ENCODE measurements at places on chromosomes 1 and 21. TPM values are rescaled to one million over a fixed set of nuclear protein-coding genes. Genes with fewer than 3 reads are reported as not detected.

TXNIP gene
- polyA plus RNA-seq: 214 TPM

GRCh38 chr1:54474310-54475251, 68.4 kb upstream of the SSBP3 start:
- peak; percentile 73 for DNase-seq

MAP3K7CL gene
- polyA plus RNA-seq: 45.2 TPM

DNA sequence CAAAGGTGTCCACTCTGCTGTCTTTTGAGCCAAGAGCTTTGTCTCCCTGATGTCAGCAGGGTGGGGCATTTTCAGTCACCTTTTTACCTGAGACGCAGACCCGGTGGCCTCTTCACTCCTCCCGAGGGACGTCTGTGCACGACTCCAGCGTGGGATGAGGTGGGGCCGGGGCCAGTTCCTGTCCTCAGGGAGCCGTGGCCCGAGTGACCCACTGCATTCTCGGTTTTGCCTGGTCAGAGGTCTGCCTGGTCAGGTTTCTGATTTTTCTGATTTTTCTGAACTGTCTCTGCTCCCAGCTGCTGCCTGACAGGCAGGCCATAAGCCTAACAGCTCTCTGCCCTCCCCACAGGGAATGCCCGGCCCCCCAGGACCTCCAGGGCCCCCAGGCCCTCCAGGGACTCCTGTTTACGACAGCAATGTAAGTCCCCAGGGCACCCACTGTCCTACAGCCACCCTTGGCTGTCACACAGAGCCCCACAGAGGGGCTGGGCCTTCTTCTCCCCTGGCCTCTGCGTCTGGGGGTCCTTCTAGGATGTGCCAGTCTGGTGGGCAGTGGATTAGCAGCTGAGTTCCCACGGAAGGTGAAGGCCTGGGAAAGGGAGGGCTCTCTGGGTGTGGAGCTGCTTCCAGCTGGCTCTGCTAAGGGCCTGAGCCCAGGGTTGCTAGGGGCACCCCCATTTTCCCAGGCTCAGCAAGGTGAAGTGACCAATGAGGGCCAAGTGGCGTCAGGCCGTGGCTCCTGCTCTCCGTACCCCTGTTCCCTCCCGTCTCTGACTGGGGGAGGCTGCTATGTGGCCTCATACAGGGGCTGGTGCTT, 45.9 kb downstream of the SLC19A1 start:
- no peak for DNase-seq

DNA sequence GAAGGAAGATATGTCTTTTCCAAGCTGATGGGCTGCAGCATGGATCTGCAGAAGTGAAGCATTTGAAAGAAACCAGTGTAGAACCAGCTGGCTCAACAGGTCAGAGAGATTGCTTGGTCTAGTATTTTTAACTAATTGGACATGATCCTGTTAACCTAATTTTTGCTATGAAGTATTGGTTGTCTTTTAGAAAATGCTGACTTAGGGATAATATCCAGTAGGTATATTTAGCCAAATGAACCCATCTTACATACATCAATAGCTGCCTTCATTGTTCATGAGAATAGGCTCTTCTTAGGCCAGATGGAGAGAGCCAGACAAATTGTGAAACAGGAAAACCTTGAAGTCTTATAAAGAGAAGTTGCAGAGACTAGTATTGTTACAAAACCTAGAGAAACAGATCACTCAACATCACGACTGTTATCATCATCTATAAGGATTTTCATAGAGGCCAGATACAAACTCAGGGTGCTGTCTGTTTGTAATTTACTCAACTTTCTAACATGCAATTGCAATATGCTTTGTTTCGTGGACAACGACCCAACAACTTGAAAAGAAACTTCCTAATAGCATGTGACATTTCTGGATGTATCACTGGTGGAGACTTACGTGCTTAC, 148.2 kb downstream of the DISC1 start:
- DNase-seq: no peak

DNA sequence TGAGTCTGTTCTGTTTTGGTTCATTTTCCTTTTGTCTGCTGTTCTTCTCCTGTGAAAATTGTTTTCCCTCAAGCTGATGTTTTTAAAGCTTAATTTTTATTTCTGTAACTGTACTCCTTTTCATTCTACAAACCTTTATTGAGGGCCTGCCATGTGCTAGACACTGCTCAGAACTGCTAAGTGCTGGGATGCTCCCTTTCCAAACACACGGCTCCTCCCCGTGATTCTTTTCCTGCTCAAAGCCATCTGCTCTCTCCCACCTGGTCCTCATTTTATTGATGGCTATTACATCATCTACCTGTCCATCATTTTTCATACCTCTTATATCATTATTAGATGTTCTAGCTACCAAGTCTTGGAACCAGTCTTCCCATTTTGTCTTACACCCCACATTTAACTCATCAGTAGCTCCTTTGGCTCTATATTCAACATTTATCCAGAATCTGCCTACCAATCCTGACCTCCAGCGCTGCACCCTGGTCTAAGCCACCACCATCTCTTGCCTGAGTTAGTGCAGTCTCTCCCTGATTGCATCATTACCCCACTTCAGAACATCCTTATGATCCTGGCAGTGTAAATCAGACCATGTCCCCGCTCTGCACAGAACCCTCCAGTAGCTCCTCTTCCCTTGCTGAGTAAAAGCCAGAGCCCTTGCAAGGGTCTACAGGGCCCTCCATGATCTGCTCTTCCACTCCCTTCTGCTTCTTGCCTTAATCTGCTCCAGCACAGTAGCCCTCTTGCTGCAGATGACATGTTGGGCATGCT, 118.1 kb downstream of the CACNA1E start:
- DNase-seq: no peak

DNA sequence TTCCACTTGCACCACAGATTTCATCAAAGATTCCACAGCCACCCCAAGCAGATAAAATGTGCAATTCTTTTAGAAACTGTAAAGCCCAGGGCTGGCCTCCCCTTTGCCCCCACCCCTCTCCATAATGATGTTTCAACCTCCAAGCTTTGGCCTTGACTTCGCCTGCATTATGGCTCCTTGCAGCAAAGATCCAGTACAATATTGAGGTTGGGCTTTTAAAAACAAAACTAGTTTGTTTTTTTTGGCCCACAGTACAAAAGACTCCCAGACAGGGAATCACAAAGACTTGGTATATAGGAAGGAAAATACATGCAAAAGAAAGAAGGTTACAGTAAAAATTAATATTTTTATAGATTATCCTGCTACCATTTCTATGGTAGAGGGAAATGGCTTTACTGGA, 356.5 kb upstream of the PTBP2 start:
- peak; percentile 28 for DNase-seq

DNA sequence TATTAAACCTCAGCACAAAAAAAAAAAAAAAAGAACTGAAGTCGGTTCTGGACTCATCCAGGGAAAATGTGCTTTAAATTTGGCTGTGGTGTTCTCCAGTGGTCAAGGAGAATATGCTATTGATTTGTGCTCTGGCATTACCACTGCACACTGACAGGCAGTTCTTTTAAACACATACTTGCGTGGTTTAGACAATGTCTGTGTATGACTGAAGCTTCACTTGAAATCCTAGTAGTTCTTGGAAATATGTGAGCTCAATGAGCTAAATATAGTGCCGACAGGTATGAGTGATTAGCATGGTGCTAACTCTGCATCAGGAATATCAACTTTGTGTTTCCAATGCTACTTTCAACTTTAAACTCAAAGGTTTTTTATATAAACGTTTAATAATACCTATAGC, 415.6 kb downstream of the SMYD3 start:
- peak; percentile 26 for DNase-seq

GRCh38 chr1:61432616-61433388, 292.1 kb downstream of the TM2D1 start:
- DNase-seq: no peak

DNA sequence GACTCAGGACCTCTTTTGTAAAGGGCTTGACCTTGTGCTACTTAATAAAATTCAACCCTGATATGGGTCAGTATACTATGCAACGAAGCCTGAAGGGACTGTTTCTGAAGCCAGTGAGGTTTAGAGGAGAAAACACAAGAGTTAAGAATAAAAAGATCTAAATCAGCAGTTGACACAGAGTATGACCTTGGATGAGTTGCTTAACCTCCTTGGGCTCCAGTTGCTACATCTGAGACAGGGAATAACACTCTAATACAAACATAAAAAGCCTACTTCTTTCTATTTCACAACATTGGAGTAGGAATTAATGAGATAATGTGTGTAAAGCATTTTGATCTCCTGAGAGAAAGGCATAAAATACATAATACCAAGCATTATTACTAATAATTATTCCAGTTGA, 882.4 kb upstream of the ADGRL2 start:
- DNase-seq: no peak

Measured in muscle of back (tissue), 13 donors.